ENCODE measurements at places on chromosomes 3 and 15.

DNA sequence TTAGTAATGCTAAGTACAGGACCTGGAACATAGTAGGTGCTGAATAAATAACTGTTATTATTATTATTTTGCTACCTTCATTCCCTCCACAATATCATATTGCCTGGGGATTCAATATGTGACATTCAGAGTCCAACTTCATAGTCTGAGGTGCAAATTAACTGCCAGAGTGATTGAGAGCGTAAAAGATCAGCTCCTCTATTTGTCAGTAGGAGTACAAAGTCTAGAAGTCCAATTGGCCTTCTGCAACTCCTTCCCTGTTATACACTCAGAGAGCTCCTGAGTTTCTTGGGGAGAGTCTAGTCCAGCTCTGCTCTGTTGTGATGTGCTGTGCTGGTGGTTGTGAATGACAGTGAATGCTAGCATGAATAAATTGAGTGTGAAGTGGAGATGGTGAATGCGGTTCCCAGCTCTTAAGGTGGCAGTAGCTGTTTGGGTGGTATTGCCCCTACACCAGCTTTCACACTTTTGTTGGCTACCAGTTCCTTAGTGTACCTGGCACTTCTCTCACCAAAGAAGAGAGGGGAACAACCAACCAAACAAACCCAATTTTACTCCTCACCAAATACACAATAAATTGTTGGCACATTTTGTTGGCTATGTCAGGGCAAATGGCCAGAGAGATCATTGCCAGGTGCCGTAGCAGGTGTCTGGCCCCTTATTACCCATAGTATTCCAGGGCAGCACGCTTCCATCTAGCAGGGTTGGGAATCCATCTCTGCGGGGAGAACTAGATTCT lies 270.1 kb upstream of the TBL1XR1 start:
- no peak for DNase-seq

DNA sequence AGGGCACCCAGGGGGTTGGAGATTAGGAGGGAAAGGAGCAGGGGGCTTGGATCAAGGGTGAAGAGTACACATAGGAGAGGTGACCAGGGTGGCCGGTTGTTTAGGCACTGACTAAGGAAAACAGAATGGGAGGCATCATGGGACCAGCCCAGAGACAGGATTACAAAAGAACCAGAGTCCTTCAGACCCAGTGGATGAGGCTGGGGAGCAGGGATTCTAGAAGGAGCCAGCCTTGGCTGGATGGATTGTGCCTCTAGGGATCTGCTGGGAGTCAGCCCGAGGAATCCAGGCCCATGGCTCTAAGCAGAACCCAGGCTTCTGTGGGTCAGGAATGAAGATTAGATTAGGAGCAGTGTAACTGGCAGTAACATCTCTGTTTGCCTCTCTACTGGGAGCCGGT lies 98.6 kb downstream of the ARNT2 start:
- no peak for DNase-seq

GRCh38 chr3:172379372-172379771 lies 68.9 kb downstream of the GHSR start:
- DNase-seq: no peak

DNA sequence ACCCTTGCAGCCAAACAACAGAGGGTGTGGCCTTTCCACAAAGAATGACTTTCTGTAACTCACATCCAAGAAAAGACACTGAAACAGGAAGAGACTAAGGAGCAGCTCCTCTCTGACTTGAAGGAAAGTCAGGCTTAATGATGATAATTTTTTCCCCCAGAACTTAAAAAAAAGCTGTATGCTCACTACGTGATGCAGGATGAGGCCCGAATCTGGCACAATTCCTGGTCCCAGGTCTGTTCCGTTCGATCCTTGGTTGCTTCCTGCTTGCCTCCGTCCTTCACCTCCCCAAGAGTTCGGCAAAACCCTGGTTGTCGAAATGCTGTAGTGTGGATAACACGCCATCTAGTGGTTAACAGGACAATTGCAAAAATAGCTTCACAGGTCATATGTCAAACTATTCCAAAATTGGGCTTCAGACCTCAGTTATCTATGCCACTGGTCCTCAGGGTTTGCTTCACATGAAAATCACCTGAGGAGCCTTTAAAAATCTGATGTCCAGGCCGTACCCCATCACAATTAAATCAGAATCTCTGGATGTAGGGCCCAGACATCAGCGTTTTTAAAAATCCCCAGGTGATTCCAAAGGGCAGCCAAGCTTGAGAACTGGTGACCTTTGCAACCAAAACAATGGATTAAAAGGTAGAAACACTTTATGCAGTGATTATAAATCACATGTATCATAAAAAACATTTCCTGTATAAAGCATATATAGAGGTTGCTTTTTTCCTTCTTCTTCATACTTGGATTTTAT lies 28.1 kb upstream of the SYNM start:
- DNase-seq: peak; percentile 60

DNA sequence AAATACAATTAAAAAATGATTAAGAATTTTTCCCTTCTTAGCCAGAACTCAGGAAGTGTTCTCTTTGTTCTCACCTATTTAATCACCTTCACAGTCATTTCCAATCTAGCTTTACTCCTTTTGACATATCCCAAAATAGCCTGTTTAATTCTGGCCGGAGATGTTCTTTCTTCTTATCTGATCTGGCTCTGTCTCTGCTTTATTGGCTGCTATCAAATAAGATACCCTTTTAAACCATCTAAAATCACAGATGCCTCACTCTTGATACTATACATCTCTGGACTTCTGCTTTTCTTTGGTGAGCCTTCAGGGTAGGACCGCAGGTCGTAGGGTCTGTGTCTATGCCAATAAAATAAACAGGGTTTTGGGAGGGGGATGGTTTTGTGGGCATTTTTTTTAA lies 319.2 kb upstream of the SEMA6D start:
- no peak for DNase-seq

DNA sequence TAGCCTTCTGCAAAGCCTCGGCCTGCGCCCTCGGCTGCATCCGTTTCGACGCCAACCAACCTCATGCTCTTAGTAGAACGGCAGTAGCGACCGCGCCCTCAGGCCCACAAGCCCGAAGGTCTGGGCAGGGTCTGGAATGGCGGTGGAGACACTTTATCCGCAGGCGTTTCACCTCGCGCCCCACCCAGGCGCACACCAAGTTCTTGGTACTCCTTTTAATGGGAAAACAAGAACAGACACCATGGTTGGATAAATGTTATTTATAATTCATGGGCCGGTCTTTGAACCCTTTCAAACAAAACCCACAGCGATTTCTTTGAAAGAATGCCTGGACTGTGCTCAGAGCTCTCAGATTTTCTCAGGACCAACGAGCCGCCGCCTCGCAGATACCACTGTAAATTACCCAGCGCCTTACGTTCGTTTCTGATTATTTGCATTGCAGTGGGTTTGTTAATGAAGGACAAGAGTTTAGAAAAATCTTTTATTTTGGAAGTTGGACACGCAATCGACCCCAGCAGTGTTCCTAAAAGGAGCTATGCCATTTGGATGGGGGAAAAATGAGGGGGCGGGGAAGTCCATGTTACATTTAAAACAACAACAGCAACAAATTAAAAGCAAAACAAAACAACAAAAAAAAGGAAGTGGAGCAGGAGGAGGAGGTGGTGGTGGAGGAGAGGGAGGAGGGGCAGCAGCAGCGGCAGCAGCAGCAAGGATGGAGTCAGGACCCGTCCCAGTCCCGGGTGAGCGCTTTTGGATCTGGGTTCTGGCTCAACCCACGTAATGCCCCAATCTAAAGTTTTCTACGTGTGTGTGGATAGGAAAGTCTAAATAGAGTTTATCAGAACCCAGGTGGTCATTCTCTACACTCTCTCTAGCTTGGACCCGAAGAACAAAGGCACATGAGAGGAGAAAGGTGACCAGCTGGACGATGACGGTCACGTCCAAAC lies 993 bp upstream of the ISL2 start:
- DNase-seq: no peak

DNA sequence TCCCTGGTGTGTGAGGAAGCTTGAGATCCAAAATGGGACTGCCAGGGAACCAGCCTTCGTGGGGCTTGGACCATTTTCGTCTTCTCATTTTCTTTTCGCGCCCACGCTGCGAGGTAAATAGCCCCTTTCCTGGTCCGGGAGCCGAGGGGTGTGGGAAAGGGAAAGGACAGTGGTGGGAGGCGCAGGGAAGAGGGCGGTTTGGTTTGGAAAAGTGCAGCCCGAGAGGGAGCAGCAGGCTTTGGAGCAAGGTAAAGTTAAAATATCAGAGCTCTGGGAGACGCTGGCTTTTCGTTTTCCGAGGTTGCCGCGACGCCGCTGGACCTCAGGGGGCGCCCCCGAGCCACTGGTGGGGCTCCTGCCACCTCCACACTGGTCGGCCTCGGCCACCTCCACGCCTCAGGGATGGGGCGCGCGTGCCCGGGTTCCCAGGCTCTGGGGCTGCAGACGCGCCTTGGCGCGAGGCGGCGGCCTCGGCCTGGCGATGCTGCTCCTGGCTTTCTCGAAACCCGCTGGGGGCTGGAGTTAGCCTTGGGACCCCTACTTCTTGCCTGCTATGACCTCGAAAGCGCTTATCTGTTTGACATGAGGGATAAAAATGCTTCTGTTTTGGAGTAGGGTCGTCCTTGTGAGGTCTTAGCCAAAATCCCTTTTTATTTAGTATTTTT lies 3.2 kb downstream of the PTPRG start:
- DNase-seq: peak; percentile 93

GRCh38 chr3:156620260-156620659 lies 54.1 kb upstream of the TIPARP start:
- DNase-seq: no peak

DNA sequence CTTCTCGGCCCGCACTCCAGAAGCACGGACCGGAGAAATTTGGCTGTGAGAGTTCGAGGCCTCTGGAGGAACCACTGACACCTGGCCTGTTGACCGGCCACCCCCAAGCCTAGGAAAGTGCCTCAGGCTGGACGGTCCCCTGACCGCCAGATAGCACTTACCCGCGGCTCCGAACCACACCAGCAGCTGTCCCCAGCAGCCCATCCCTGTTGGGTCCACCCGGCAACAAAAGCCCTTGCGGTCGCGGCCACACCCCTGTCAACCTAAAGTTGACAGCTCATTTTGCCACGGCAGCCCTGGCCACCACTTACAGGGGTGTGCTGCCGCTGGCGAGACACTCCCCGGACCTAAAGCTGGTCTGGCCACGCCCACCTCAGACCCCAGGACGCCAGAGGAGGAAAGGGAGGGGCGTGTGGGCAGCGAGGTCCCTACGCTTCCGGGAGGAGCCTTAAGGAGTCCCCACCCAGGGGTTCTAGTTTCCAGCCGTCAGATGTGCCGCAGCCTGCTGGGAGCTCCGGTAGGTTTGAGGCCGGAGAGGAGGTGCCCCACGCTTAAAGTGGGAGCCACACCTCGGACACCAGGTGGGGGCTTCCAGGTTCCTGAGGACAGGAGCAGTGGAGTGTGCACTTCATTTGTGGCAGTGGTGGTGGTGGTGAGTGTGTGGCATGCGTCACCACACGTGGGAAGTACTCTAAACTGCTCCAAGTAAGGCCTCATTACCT lies at the start of gene LTK:
TSS of gene LTK (minus strand) at position 322 of the 722 bp plus-strand sequence. CDS start at position 204, 118 bp downstream.
- no peak for DNase-seq

DNA sequence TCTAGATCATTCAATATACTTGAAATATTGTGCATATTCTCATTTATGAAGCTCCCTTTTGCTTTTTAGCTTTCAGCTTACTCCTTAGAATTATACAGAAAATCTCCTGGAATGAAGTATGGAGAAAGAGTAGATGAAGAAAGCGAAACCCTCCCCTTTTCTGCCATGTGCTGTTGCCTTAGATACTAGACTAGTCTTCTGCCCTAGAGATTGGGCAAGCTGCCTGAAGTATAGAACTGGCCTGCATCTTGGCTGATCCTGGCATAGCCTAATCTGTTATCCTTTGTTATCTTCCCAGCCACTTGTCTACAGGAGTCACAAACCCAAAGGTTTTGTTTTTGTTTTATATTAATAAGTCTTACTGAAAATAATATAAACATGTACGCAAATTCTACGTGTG lies 138.8 kb downstream of the RBPMS2 start:
- DNase-seq: no peak

GRCh38 chr3:33201195-33201594 lies 17.4 kb downstream of the SUSD5 start:
- DNase-seq: no peak

- no peak for DNase-seq
Measured at GRCh38 chr3:195285372-195285771, 14.4 kb upstream of the XXYLT1 start.

- no peak for DNase-seq
Measured at GRCh38 chr3:18100121-18100520, 325.0 kb downstream of the SATB1 start.

DNA sequence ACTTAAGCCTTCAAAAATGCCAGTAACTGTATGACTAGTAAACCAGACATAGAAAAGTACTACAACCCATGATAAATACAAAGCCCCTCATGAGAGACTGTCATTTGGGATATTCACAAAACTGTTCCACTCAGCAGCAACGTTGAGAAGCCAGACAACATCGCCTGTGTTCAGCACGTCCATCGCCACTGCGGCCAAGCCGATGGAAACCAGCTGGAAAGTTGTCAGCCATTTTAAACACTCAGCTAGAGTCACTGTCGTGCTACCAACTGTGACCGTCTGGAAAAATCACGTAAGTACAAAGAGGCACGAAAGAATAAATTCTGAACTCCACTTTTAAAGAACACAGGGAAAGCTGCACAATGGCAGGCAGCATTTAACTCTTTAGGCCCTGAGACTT lies 340.7 kb upstream of the WNT5A start:
- no peak for DNase-seq

- no peak for DNase-seq
Measured at GRCh38 chr15:62085740-62086139, 19.0 kb downstream of the C2CD4A start.

DNA sequence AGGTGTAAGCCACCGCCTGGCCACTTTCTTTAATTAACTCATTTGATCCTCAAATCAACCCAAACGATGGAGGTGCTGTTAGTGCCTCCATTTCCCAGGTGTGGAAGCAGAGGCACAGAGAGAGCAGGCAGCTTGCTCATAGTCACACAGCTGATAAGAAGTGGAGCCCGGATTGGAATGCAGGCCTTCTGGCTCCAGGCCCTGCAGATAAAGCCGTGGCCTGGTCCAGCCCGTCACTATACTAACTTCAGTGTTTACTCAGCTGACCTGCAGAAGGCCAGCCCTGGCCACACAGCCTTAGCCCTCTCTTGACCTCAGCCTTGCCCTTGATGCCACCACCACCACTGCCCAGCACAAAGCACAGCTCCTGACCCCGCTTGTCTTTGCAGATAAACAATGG lies 116.7 kb downstream of the NUP210 start:
- DNase-seq: no peak

- no peak for DNase-seq
Measured at GRCh38 chr3:19248767-19249166, 100.5 kb downstream of the KCNH8 start.

GRCh38 chr15:69523010-69524001 lies 70.7 kb downstream of the RPLP1 start:
- peak; percentile 91 for DNase-seq
